AG10803 (cell line): ENCODE measurements at places on chromosomes 6 and 20.

DNA sequence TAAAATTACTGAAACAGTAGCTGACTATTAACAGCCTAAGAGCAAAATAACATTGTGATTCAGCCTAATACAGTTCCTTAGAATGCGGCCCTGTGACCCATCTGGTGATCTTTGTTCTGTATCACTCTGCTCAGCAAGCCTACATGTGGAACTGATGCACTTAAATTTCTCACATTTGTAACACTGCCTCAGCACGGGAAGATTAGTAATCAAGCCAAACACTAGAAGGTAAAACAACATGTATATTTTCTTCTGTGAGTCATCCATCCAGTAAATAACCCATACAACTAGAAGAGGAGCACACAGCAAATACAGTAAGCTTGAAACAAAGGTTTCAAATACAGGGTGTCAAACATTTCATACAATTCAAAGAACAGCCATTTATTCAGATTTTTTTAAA, 189.7 kb upstream of the NOX3 start:
- DNase-seq, result no peak

- DNase-seq, result no peak
Observed at GRCh38 chr6:61711849-61712248, 574.2 kb downstream of the KHDRBS2 start.

DNA sequence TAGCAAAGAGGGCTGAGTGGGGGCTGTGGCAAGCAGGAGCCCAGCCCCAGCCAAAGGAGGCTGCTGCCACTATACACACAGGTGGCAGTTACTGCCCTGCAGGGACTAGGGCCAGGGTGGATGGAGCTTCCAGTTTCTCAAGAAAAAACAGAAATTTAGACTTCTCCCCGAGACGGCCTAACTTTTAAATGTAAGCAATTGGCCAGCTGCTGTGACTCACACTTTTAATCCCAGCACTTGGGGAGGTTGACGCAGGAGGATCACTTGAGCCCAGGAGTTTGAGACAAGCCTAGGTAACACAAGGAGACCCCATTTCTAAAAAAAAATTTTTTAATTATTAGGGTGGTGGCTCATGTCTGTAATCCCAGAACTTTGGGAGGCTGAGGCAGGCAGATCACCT, 98.2 kb upstream of the NFATC2 start:
- no peak for DNase-seq

DNA sequence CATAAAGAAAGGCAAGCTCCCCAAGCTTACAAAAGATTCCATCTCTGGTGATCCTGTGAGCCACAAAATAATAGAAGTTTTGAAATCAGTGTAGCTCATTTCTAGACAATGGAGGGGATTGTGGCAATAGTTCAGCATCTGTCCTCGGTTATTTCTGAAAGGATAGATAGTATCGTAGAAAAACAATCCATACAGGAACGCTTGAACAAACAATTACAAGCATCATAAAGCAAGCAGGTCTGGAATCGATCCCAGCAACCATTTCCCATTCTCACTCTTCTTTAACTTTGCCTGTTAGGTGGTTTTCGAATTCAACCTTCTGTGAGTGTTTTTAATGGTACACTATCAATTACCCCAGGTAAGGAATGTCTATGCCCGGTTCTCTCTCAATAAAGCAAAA, 931.1 kb downstream of the KIF16B start:
- no peak for DNase-seq

- DNase-seq, result peak; percentile 80
Observed at GRCh38 chr20:21315138-21315537, 12.0 kb downstream of the XRN2 start.

DNA sequence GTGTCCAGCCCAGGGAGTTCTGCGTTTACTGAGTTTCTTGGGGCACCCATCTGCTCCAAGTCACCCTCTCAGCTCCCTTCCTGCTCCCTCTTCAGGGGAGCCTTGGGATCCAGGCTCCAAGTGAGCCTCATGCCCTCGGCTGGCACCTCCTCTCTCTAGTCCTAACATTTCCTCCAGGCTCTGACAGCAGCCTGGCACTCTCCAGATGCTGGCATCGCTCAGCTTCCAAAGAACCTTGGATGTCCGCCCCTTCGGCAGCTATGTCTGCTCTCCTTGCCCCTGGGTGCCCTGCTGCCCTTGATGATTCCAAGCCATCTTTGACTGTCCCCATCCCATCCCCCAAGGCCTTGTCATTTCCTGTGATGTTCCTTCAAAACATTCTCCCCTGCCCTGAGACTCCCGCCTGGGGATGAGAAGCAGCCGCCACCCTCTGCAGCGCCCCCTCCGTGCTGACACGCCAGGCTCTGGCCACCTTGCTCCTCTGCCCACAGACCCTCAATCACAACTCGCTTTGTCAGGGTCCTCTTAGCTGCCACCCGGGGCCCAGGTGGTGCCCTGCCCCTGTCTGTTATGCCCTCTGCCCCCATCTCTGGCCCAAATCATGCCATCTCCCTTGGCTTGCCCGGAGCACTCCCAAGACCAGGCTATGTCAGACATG, 6.6 kb upstream of the GFRA4 start:
- no peak for DNase-seq

DNA sequence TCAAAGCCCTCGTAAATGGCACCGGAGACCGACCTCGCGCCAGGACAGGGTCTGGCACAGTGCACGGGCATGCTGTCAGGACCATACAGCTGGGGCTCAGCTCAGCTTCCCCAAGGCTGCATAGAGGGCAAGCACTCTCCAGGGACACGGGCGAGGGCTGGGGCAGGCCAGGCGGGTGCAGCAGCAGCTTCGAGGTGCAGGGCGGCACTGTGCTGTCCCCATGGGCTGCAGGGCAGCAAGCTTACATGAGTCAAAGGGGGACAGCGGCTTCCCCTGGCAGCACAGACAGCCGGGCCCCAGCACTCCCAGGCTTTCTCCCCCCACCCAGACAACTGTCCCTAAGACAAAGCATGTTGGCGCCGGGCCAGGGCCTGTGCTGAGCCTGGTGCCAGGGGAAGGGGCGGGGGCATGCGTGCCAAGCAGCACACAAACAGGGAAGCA, 25.7 kb downstream of the PSMG4 start:
- no peak for DNase-seq
